CD4-positive, alpha-beta T cell treated with Interleukin-12 subunit alpha and Interleukin-12 subunit beta, for 1 hour (primary cell): ENCODE measurements at places on chromosomes 2 and 18.

GRCh38 chr2:201220102-201220570, 37.2 kb downstream of the CASP10 start:
- DNase-seq, result no peak

GRCh38 chr18:39062426-39062825, 1496.8 kb upstream of the CELF4 start:
- no peak for DNase-seq

- DNase-seq, result no peak
Measured at GRCh38 chr18:69127873-69128500, 272.7 kb upstream of the DOK6 start.

DNA sequence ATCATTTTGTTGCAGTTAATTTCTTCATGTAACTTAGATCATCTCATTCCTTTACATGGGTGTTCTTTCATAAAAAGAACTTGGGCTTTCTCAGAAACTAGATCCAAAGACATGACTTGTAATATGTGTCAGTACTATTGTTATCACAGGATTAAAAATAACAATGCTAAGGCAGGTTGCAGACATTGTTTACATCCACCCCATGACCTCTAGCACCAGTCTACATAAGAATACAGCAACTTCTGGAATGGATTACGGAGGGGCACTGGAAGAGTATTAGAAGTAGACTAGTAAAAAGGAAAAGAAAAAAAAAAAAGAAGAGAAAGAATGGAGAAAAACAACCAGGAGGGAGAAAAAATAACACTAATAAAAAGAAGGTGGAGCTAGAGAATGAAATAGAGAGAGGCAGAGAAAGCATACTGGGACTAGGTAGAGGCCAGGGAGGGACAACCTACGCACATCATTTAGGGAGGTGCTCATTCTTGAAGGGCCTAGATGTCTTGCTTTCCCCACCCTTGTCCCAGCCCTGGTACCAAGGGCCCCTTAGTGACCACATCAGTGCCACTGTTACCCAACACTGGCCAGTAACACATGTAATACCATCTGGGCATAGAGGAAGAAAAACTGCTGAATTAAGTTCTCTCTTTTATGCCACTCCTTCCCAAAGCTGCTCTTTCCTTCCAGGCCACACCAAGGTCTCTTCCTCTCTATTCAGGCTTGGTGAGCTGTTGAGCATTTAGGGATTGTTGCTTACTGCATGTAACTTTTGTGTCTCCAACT, 70.6 kb upstream of the KLF7 start:
- DNase-seq, result no peak

GRCh38 chr2:144454466-144455287, 65.2 kb downstream of the ZEB2 start:
- DNase-seq, result peak; percentile 51

DNA sequence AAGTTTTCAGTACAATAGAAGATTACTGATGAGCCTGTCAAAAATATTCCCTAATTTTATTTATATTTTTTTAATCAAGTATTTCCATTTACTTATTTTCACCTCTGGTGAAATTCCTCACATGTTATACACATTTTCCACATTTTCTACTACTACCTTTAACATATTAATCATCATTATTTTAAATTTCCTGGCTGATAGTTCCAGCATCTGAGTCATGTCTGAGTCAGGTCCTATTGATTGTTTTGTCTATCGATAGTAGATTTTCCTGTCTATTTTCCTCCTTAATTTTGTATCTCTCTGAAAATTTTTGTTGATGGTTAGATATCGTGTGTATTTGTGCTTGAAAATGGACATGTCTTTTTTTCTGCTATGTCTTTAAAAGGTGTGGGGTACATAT, 211.8 kb upstream of the DSEL start:
- DNase-seq, result no peak

DNA sequence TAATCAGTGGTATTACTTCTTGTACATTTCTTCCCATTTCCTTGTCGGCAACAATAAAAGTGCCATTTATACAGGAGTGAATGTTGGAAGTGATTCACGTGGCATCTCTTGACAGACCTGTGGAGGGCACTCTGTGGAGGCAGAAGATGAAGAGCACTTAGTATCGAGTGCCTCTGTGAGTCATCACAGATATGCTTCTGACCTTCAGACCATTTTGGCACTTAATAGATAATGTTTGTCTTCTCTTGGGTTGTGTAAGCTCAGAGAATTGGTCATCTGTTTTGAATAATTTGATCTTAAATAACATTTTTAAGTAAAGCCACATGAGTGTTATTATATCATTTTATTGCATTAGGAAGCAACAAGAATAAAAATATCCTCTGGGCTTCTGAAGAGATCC, 305.5 kb downstream of the PTPRM start:
- no peak for DNase-seq

DNA sequence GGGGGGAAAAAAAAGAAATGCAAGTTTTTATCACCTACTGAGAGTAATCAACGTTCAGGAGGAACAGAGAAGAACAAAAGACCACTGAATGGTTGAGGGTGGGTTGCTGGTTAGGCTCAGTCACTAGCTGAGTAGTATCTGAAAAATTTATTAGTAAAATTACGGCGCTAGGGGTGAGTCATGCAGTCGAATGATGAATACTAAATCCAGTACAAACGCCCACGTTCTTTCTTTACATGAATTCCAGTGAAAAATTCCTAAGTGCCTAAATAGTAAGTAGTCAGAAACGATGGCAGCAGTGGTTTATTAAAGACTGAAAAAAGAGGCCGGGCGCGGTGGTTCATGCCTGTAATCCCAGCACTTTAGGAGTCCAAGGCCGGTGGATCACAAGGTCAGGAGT, 52.0 kb downstream of the TEKT4 start:
- DNase-seq, result no peak

- peak; percentile 9 for DNase-seq
Measured at GRCh38 chr2:57516698-57517340, 529.8 kb upstream of the VRK2 start.

DNA sequence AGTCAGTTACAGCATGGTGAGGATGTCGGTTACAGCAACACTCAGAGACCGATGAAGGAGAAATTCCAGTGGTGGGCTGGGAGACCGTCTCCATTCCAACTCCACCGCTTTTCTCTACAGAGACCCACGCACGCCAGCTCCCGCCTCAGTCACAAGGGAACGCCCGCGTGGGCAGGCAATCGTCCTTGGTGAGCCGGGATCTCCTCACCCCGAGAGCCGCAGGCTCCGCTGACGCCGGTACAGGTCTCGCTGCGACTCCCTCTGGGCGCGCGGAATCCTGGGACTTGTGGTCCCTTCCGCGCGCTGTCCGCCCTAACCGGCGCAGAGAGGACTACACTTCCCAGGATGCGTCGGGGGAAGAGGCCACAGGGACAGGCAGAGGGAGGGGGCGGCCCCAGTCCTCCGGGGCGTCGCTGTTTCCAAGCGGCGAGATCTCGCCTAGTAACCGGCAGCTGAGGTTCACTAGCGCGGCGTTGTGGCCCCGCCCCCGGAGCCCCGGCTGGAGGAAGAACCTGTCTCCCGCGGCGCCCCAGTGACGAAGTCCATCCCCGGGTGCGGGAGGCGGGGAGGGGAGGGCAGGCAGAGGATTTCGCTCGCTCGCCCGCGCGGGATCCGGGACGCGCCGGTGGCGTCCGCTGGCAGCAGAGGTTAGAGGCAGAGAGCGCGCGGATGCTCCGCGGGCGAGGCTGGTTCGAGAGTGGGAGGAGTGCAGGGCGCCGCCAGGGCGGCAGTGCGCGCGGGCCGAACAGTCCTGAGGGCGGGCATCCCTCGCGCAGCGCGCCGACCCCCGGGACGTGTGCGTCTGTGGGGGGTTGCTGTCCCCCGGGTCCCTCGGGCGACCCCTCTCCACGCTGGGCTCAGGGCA, at the start of gene EML6:
EML6 (plus strand) TSS at position 532 of the 865 bp plus-strand sequence. CDS start 1,400 bp downstream, outside the sequence.
- DNase-seq, result peak; percentile 99

- no peak for DNase-seq
Measured at GRCh38 chr2:46170611-46171350, 126.4 kb upstream of the EPAS1 start.

DNA sequence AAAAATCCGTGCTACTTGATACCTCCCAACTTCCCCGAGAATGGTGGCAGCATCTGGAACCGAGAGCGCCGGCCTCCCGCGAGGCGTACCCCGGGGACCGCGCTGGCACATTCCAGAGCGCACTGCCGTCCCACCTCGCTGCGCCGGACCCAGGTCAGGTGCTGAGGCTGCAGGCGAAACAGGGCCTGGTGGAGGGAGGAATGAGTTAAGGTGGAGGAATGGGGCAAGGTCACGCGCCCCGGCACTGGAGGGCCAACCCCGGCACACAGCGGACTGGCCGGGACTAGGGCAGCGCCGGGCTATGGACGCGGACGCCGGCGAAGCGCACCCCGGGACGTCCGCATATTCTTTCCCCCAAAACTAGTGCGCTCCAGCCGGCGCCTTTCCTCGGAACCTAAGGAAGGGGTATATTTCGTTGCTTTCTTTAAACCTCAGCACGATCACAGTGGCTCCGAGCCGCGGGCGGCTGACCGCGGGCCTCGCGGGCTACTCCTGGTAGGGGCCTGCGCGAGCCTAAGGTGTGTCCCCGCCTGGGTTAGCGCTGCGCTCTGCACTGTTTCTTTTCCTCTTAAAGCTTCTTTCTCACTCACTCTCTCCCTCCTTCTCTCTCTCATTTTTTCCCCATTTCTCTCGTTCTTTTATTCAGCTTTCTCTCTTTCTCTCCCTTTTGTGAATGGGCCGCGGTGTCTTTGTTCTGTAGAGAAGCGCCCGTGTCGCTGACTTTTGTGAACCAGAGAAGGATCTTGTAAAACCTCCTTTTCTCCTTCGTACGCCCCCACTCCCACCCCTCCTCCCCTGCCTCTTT, 2.1 kb upstream of the OTX1 start:
- no peak for DNase-seq
